ENCODE measurements at places on chromosomes 3 and 15.

DNA sequence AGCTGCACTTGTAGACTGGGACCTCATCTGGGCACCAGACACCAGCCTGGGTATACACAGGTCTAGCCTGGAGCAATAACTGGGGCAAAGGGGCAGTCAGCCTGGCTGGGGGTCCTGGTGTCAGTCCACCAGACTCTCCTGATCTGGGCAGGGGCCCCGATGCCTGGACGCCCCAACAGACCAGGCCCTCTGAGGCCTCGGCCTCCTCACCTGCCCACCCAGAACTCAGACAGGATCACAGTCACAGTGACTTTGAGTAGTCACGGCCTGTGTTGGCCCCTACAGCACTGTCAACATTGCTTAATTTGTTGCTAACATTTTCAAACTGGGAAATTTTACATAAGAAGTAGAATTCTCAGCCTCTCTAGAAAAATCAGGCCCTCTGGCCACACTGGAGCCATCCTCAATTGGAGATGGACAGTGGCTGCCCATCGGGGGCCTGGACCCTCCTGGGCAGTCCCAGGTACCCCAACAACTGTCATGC is 5.8 kb downstream of the TWF2 start:
- no peak for DNase-seq
- no peak overlapping the region for H3K27ac ChIP-seq
- H3K36me3 ChIP-seq = peaks cover 40% of the 10 kb centered on the region
- no peaks in the 10 kb centered on the region for H3K27me3 ChIP-seq
- no peak overlapping the region for H3K4me3 ChIP-seq

GRCh38 chr15:40038275-40038637 is 725 bp downstream of the SRP14 start:
- H3K27ac ChIP-seq = peak overlapping the region; percentile 92
- peaks cover 6% of the 10 kb centered on the region for H3K36me3 ChIP-seq
- H3K4me1 ChIP-seq = peaks cover 2% of the 10 kb centered on the region
- H3K27me3 ChIP-seq = no peaks in the 10 kb centered on the region
- DNase-seq = peak; percentile 35

- DNase-seq = no peak
- H3K27ac ChIP-seq = no peak overlapping the region
- H3K4me3 ChIP-seq = no peak overlapping the region
- H3K27me3 ChIP-seq = no peaks in the 10 kb centered on the region
- peaks cover 2% of the 10 kb centered on the region for H3K4me1 ChIP-seq
These were observed 304.0 kb downstream of the CACNA2D3 start for GRCh38 chr3:54426381-54426780.

DNA sequence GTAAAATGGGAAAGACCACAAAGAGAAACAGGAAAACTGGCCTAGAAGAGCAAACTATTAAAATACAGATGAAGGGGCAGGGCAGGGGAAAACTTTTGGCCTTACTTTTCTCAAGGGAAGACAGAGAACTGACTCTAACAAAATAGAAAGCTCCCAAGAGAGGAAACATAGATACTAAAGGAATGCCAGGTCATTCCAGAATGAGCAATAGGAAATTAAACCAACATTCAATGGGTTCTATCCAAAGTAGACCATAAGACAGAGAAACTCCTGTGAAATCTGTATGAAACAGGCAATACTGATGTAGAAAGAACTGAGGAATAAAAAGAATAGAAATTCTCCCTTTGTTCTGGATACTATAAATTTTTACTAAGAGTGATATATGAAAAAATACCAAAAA is 491.8 kb downstream of the MECOM start:
- no peak for DNase-seq
- H3K36me3 ChIP-seq = no peaks in the 10 kb centered on the region
- no peaks in the 10 kb centered on the region for H3K4me1 ChIP-seq
- H3K27ac ChIP-seq = no peak overlapping the region
- no peaks in the 10 kb centered on the region for H3K27me3 ChIP-seq

DNA sequence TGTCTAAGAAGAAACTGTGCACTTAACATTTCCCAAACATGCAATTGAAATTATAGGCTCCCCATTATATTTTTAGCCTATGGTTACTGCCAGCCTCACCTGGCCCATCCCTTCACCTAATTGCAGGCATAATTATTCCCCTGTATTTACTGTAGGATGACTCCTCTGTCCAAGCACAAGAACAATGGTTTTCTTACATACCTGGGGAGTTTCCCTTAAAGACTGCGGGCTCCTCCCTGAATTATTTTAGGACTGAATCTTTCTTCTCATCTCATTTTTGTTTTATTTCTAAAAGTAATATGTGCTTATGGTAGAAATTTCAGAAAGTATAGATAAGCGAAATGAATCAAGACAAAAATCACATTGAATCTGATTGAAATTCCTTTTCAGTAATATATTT is 11.4 kb downstream of the TM4SF1 start:
- no peak for DNase-seq
- H3K36me3 ChIP-seq = peaks cover 4% of the 10 kb centered on the region
- H3K4me1 ChIP-seq = peaks cover 7% of the 10 kb centered on the region
- no peaks in the 10 kb centered on the region for H3K27me3 ChIP-seq
- H3K4me3 ChIP-seq = no peak overlapping the region
- H3K27ac ChIP-seq = no peak overlapping the region

- DNase-seq = peak; percentile 71
- H3K36me3 ChIP-seq = no peaks in the 10 kb centered on the region
- no peak overlapping the region for H3K4me3 ChIP-seq
- H3K27me3 ChIP-seq = no peaks in the 10 kb centered on the region
These were observed 297.5 kb upstream of the LYSMD4 start for GRCh38 chr15:100030586-100031229.

- no peaks in the 10 kb centered on the region for H3K36me3 ChIP-seq
- no peaks in the 10 kb centered on the region for H3K27me3 ChIP-seq
- H3K4me3 ChIP-seq = peak overlapping the region; percentile 23
- H3K27ac ChIP-seq = no peak overlapping the region
- H3K4me1 ChIP-seq = no peaks in the 10 kb centered on the region
- peak; percentile 58 for DNase-seq
These were observed 313.3 kb downstream of the SATB1 start for GRCh38 chr3:18111796-18112232.

DNA sequence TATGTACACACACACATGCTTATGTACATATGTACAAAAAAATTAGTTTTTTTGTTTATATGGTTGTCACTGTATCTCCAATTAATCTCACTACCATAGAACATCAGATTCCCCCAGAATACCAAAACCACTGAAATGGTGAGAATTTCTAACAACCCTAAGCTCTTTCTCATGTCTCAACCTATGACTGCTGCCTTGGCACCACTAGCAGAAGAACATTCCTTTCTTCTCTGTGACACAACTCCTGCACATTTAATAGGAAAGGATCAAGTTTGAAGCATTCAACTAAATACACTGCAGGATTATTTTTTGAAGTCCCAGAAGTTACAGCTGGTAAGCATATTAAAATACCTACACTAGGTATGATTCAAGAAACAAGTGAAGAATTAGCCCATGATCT is 109.6 kb downstream of the FAM174B start:
- H3K4me1 ChIP-seq = no peaks in the 10 kb centered on the region
- no peak for DNase-seq
- no peaks in the 10 kb centered on the region for H3K27me3 ChIP-seq
- H3K27ac ChIP-seq = no peak overlapping the region

- no peak for DNase-seq
- H3K27ac ChIP-seq = no peak overlapping the region
- no peaks in the 10 kb centered on the region for H3K36me3 ChIP-seq
- H3K4me3 ChIP-seq = no peak overlapping the region
- no peaks in the 10 kb centered on the region for H3K4me1 ChIP-seq
These were observed 30.8 kb downstream of the MUC20 start for GRCh38 chr3:195751560-195751959.

GRCh38 chr15:70936326-70936725 is 43.7 kb downstream of the LRRC49 start:
- H3K4me3 ChIP-seq = no peak overlapping the region
- H3K4me1 ChIP-seq = no peaks in the 10 kb centered on the region
- no peaks in the 10 kb centered on the region for H3K27me3 ChIP-seq
- H3K36me3 ChIP-seq = no peaks in the 10 kb centered on the region

DNA sequence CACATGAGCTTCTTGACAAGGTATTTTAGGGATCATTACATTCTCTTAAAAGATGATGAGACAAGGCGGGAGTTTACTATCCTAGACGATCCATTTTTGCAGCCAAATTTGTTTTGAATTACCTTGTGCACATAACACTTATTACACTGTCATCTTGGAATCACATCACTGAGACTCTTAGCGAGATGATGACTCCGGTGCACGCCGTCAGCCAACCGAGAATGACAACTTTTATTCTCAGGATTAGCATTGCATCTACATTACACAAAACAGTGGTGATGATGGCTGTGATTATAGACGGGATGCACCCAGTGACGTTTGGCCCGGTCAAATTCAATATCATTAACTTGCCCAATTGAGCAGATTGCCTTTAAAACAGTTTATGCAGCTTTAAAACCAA is 216.1 kb downstream of the PDZRN3 start:
- H3K4me3 ChIP-seq = no peak overlapping the region
- H3K36me3 ChIP-seq = no peaks in the 10 kb centered on the region
- no peak for DNase-seq
- H3K27ac ChIP-seq = no peak overlapping the region
- H3K4me1 ChIP-seq = peaks cover 5% of the 10 kb centered on the region

DNA sequence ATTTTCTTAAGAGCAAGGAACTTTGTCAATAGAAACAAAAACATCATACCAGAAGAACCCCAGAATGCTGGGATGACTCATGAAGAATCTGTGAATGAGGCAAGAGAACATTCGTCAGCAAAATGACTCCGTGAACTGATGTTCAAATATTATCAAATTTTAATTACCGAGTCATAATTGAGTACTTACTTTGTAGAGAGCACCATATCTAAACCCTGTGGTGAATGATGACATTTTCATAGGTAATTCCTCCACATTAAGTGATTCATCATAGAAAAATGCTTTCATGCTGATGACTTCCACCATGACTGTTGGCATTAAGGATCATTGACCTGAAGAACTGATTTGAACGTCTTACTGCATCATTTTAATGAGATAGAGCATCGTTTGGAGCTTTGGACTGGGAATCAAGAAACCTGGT is 56.3 kb downstream of the PPARG start:
- no peaks in the 10 kb centered on the region for H3K27me3 ChIP-seq
- H3K27ac ChIP-seq = no peak overlapping the region
- H3K4me1 ChIP-seq = no peaks in the 10 kb centered on the region
- DNase-seq = peak; percentile 68

DNA sequence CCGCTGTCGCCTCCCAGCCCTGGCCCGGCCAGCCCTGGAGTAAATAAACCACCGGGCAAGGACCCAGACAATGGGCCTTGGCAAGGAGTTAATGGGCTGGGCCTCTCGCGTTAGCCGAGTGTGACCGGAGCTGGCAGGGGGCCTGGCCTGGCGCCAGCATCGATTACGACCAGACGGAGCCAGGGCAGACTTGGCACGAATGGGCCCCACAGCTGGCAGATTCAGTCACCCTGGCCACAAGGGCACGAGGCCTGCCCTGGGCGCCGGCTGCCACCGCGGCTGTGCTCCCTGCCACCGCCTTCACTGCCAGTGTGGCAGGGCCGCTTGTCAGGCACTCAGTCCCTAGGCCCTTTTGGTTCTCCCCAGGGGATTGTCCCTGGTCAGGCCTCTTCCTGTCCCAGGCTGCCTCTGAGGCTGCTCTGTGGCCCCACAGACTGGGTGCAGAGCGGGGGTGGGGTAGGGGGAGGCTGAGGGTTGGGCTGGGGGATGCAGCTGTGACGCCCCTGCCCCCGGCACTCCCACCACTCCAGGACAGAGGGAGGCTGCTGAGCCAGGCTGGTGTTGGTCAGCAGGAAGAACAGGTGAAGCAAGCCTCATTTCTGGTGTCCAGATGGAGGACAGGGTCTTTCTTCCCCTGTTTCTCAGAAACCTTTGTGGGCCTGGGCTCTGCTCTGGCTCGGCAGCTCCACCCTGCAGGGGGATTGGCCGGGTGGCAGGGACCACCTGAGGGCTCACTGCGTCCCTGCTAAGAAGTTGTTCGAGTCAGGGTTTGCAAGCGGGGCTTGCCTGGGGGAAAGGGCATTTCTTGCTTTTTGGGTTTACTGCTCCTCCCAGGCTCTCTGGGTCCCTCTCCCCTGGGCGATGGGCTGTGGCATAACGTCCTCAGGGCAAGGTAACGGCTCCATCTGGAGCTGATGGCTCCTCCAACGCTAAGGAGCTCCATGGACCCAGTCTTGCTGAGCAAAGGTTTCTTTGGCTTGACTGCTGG is 30.5 kb upstream of the SRP14 start:
- peak; percentile 69 for DNase-seq
- no peaks in the 10 kb centered on the region for H3K27me3 ChIP-seq
- H3K4me1 ChIP-seq = peaks cover 6% of the 10 kb centered on the region
- H3K4me3 ChIP-seq = no peak overlapping the region

DNA sequence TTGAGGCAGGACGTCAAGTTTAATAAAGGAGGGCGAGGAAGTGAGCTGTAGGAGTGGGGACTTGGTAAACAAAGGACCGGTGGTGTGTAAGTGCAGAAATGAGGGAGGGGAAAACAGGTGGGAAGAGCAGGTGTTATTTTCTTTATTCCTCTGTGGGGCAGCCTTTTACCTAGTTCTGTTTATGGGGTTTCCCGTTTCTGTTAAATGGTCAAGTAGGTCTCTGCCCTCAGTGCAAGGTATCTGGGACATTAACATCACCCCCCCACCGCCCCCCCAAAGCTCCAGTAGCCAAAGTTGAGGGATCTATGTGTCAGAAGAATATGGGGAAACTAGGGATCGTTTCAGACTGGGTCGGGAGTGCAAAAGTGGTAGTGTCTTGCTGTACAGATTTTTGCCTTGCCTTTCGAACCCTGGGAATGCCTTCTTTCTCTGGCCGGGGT is 893 bp downstream of the MGA start:
- H3K4me1 ChIP-seq = peaks cover 5% of the 10 kb centered on the region
- DNase-seq = no peak
- peak overlapping the region; percentile 86 for H3K27ac ChIP-seq

Measured in fibroblast of lung (primary cell).